ENCODE measurements at places on chromosomes 7 and 10. TPM values are rescaled to one million over a fixed set of nuclear protein-coding genes. Genes with fewer than 3 reads are reported as not detected.

GRCh38 chr7:24959735-24960485 lies 20.1 kb downstream of the OSBPL3 start:
- DNase-seq = no peak

NME8 gene
- not detected for total RNA-seq

GRCh38 chr7:111801277-111801676 lies 239.0 kb upstream of the IMMP2L start:
- no peak for DNase-seq

DNA sequence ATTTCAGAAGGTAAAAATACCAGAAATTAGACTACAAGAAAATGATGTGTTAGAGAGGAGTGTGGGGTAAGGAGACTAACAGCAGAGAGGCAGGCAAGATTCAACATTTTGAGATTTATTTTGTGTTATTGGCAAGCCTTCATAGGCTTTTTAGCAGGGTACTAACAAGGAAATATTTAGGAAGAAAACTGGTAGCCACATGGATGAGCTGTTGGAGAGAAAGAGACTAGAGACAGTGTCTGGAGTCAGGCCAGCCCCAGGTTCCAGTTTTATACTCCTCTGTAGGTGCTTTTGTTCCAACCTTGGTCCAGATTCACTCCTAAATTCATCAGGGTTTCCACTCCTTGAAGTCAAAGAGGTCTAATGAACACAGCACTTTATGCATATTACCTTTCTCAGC lies 41.1 kb downstream of the GPRIN2 start:
- no peak for DNase-seq

DNA sequence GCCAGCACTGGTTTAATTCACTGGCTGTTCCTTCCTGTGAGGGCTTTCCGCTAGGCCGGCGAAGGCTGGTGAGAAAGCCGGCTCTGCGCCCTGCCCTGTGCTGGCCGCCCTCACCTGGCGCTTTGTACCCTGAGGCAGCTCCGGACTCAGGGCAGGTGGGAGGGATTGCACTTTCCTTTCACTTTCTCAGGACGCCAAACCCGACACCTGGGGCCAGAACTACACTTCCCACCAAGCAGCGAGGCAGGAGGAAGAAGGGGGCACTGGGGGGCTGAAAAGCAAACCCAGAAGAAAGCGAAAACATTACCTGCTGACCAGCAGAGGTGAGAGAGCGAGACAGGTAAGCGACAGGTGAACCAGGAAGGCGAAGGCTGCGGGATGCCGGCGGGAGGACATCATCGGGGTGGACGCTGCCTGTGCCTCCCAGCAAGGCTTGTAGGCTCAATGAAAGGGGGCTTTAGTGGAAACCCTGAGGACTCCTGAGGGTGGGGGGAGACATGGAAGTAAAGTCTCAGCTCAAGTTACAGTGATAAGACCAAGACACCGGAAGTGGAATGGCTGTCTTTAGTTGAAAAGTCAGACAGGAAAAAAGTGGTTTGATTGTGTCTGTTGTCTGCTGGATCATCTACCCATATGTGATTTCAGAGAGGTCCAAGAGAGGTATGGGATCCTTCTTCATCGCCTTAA lies at the start of gene RAB19:
TSS of gene RAB19 (plus strand) at position 181 of the 687 bp plus-strand sequence. CDS start 3,589 bp downstream, outside the sequence.
- no peak for DNase-seq

UPP1 gene
- 9.7 TPM for total RNA-seq

All from spinal cord (tissue), 10 donors.